ENCODE measurements at places on chromosomes 11 and 22.

DNA sequence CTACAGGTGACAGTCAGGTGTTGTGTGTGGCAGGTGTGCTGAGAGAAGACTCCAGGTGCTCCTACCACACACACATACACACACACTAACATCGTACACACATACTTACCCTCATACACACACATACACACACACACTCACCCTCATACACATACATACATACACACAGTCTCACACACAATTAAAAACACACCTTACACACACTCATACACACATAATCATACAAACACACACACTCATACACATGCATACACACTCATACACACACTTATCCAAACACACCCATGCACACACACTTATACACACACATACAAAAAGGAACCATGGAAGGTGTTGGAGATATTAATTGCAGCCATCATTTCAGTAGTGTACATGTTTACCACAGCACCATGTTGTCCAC is 4.6 kb downstream of the KRTAP5-3 start:
- no peak for DNase-seq

GRCh38 chr11:18171377-18172000 is 1.1 kb upstream of the MRGPRX4 start:
- DNase-seq = no peak

DNA sequence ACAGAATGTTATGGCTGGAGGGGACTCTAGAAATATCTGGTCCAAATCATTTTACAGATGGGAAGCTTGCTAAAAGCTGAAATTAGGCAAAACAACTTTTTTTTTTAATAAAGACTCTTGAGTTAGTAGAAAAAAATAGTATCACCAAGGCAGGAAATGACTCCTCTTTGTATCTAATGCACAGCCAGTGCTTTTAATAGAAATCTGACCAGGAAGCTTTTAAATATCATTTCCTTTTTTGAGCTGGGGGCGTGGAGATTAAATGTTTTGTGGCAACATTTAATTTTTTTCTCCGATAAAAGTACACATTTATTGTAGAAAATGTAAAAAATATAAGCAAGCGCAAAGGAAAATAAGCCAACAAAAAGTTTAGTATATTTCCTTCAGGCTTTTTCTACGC is 22.5 kb downstream of the TRAF6 start:
- DNase-seq = no peak

DNA sequence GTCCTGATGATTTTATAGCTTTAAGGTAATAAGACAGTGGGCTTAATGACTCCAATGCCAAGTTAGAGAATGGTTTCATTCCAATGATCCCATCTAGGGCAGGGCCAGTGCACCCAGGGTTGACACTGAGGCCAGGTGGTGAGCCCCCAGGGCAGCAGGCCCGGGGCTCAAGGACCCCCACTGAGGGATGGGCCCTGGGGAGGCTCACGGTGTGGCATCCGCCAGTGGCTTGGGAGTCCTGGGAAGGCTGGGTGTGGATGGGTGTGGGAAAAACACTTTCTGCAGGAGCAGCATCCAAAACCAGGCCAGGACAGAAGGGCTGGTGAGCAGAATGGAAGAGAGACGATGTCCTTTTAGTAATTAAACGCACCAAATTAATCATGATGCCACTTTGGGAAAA is 626.3 kb downstream of the TBC1D22A start:
- DNase-seq = no peak

GRCh38 chr11:128830290-128831173 is 36.6 kb downstream of the KCNJ1 start:
- DNase-seq = no peak

DNA sequence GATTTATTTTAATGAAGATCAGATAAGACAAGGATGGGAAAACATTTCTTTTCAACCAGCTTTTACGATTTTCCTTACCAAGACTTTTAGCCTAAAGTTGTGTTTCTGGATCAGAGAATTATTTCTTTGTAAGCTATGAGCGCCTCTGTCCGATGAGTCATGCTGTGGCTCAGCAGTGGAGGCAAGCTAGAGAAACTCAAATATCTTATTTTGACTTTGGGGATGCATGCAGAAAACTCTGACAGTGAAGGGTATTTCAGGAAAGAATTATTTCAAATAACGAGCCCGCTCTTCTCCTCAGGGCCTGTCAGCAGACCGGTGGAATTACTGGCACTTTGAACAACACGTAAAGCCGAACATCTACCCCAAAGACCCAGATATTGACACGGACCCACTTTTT is 77.9 kb upstream of the OR5AK2 start:
- no peak for DNase-seq

- DNase-seq = no peak
These were observed 67.9 kb downstream of the MCM5 start for GRCh38 chr22:35467681-35468434.

- no peak for DNase-seq
These were observed 68.6 kb downstream of the LRP5 start for GRCh38 chr11:68380786-68381622.

GRCh38 chr22:22933807-22934542 is 46.4 kb downstream of the IGLL5 start:
- DNase-seq = no peak

- DNase-seq = no peak
These were observed 149.6 kb downstream of the CWF19L2 start for GRCh38 chr11:107307991-107308390.

Data from GM13977 (cell line).